Heart right ventricle (tissue), 16 donors: ENCODE measurements at places on chromosomes 12 and 14. TPM values are rescaled to one million over a fixed set of nuclear protein-coding genes. Genes with fewer than 3 reads are reported as not detected.
A peak's percentile ranks its signal among the peaks of the same experiment; 100 is the strongest.

DNA sequence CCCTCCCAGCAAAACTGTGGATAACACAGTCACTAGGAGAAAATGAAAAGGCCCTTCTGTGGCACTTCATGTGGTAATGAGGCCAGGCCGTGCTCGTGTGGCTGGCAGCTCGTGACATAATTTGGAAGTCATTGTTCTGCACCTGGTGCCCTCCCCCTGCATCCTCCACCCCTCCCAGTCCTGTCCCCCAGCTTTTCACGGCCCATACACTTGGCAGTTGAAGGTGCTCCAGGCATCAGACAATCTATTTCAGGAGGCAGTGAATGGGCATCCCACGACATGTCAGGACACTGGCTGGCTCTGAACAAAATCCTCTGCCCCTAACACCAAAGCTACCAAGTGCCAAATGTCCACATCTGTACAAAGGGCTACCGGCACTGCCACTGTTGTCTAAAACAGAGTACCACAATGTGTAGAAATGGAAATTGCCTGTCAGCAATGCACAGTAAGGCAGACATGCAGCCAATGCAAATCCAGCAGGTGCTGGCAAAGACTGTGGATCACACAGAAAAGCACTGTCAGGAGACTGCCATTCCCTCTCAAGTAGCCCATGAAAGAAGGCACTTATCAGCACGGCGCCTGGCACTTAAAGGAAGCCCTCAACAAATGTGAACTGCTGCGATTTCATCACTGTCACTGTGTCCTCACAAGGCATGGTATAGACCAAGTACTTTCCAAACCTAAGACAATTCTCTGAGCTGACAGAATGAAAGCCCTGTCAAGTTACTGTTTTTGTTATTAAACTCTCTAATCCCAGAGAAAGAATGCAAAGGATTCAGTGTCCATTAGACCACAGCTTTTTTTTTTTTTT, 39.1 kb downstream of the CORO1C start:
- peak; percentile 24 for DNase-seq

DNA sequence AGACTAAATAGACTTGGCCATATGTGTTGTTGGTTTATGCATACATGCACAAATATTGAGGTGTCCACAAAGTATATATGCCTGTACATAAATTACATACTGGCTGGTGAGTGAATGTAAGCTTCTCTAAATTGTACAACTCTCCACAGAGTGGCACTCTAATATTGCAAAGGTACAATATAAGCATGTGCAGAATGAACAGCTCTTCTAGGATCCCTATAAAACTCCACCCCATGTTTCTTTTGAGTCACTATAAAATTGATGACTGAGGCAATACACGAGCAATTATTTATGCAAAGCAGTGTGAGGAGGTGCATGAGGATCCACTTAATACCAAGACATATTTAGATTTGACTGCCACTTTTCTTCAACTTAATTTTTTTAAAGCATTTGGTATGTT, 172.2 kb downstream of the NAV3 start:
- no peak for DNase-seq

GRCh38 chr12:123075087-123075645, 75.7 kb downstream of the PITPNM2 start:
- DNase-seq, result no peak

The TMPRSS12 gene
- not detected for total RNA-seq

The INHBC gene
- total RNA-seq, result not detected

The KRT2 gene
- total RNA-seq, result not detected

The TAS2R31 gene
- total RNA-seq, result 0.96 TPM

DNA sequence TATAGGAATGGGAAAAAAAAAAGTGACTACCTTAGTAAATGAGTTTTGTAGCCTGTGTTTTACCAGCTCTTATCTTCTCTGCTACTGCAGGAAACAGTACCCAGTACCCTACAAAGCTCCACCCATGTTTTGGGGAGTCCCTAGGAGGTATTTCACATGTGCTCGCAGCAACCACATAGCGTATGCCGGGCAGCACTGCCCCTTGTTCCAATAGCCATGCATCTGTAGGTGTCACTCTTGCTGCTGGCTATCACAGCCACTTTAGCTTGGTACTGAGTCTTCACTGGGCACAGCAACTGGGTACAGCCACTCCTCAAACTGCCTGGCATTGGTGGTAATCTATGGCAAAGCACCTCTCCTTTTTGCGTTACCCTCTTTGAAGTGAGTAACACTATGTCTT, 2.0 kb upstream of the MDM1 start:
- no peak for DNase-seq

DNA sequence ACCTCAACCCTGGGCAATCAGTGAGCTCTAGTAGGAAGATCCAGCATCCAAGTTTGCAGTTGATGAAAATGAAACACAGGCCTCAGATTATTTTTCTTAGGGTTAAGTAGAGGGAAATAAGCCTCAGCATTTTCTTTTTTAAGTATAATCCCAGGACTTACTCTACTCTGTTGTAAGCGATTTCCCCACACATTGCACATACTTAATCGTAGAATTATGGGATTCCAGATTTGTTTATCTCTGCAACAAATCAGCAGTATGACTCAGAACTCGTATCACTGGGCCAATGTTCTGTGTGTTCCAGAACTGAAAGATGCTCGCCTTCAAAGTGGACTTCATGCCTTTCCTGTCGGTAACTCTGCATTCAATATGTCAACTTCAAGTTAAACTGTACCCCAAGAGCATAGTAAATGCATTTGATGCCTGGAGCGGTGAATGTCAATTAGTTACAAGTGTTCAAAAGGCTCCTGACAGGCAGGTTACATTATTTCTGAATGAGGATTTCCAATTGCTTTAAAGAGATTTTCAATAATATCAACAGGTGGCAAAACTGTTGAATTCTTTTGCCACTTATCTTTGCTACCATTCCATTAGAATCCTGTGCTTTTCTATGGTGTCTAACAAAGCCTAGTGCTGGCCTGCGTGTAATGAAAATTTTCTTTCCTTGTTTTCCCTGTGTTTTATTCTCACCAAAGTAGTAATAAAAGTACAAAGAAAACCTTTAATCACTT, 323.8 kb upstream of the SYT1 start:
- no peak for DNase-seq

The C12orf54 gene
- total RNA-seq, result not detected
